NCI-H1105 treated with DMSO at 0.1 percent for 48 hours (cell line): ENCODE measurements at places on chromosomes 5 and 9.

DNA sequence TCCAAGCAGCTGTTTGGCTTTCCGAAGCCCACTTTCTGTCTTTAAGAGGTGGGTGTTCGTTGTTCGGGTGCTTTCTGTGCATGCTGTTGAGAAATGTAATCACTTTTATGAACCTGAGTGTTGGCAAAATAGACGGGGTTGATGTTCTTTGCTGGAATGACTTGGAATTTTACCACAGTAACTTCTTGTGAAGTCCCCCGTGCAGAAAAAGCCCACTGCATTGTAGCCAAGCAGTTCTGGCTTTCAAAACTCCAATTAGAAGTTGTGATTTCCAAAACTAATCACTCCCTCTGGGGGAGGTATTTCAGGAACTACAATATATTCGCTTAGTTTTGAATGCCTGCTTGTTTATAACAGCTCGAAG lies 111.1 kb downstream of the PAM start:
- no peak for DNase-seq

GRCh38 chr5:1781726-1782384 lies 17.8 kb downstream of the MRPL36 start:
- no peak for DNase-seq

- peak; percentile 20 for DNase-seq
These were observed 3.3 kb upstream of the CDC20B start for GRCh38 chr5:55176176-55176818.

DNA sequence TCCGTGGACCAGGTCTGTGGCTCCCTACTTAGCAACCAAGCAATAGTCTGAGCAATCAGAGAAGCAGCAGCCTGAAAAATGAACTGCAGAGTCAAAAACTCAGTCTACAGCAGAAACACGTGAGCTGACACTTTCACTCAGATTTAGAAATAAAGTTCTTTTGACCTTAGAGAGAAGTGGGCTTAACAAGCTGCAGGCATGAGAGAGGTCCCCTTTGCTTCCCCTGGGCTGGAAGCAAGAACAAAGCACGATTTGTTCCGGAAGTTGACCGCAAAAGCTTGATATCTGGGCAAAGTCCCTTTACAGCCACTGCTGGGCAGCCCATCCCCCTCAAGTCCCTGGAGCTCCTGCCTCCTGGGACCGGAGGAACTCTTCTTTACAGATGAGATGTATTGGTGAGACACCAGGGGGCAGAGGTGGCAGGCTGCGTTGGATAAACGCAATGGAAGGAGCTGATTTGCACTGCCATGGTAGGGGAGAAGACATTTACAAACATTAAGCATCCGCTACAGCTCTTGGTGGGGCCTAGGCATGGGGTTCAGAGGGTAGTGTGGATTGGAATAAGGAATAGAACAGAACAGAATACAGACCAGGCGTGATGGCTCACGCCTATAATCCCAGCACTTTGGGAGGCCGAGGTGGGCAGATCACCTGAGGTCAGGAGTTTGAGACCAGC lies 5.8 kb upstream of the SOWAHA start:
- DNase-seq = no peak

GRCh38 chr5:15791859-15792258 lies 291.9 kb downstream of the FBXL7 start:
- DNase-seq = no peak
